ENCODE measurements at places on chromosomes 12 and 14.

DNA sequence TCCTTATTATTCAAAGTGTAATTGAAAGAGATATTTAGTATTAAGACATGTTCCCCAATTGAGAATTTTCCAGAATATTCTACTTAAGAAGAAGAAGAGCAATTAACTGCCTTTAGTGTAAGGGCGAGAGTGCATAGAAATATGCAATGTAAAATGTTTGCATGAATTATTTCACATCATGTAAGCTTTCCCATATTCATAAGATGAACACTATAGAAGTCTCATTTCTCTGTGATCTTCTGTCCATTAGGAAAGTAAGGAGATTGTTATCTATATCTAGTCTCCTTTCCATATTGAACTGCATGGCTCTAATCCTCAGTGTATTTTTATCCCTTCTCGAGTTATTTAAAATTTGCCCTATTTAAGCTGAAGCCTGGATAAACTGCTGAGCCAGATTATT, 17.1 kb upstream of the FGD4 start:
- DNase-seq: no peak

DNA sequence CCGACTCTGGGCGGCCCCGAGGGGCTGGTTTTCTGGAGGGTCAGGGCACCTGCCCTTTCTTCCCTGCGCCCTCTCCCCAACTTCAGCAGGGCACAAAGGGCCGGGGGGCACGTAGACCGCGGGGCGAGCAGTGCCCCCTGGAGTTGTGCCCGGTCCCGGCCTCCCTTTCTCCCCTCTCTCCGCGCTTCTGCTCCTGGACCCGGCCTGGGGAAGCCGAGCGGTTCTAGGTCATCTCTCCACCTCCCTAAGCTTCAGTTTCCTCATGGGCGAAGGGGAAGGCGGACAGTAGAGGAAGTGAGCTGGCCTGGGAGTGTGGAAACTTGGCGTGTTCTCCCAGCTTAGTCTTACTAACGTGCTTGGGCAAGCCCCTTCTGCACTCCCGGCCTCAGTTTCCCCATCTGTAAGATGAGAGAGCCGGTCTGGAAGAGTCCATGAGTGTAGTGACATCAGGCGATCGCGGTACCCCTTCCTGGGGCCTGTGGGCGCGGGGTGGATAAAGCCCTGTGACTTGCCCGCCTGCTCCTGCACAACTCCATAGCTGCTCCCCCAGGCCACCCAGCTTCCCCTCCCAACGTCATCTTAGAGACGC, 158.6 kb upstream of the PARP11 start:
- DNase-seq: no peak

- no peak for DNase-seq
These were observed 26.0 kb downstream of the ZFHX2 start for GRCh38 chr14:23525611-23526010.

DNA sequence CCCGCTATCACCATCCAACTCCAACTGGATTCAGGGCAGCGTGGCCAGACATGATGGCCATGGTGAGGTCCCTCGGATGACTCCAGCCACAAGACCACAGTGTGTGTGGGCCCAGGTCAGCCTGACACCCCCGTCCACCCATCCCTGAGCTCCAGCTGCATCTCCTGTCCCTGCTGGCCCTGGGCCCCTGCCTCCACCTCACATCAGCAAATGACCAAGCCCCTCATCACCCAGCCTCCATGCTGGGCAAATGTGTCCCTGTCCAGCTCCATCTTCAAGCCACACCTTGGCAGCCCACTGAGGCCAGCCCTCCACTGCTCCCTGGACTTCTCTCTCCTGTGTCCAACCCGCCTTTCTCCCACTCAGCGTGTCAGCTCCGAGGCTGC, 3.2 kb downstream of the GPR132 start:
- DNase-seq: no peak

GRCh38 chr14:28778138-28779117, 11.8 kb downstream of the FOXG1 start:
- no peak for DNase-seq
